D341Med (cell line): ENCODE measurements at places on chromosomes 11 and 22.

- DNase-seq, result no peak
Observed at GRCh38 chr11:91115116-91115515, 892.3 kb upstream of the CHORDC1 start.

DNA sequence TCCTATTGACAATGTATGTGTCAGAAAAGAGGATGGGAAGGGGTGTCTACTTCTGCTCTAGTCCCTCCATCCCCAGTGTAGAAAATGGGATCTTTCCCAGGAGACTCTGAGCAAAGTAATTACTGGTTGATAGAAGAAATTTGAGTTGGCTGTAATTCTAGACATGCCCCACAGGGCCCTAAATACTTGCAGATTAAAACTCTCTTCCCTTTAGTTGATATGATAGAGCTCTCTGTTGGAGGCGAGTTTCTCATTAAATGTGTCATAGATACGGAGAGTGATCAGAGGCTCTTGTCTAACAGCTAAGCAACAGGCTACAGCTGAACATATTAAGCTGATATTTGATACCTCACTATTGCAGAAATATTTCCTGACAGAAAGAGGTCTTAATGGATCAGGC, 32.9 kb downstream of the OR52E1 start:
- no peak for DNase-seq

DNA sequence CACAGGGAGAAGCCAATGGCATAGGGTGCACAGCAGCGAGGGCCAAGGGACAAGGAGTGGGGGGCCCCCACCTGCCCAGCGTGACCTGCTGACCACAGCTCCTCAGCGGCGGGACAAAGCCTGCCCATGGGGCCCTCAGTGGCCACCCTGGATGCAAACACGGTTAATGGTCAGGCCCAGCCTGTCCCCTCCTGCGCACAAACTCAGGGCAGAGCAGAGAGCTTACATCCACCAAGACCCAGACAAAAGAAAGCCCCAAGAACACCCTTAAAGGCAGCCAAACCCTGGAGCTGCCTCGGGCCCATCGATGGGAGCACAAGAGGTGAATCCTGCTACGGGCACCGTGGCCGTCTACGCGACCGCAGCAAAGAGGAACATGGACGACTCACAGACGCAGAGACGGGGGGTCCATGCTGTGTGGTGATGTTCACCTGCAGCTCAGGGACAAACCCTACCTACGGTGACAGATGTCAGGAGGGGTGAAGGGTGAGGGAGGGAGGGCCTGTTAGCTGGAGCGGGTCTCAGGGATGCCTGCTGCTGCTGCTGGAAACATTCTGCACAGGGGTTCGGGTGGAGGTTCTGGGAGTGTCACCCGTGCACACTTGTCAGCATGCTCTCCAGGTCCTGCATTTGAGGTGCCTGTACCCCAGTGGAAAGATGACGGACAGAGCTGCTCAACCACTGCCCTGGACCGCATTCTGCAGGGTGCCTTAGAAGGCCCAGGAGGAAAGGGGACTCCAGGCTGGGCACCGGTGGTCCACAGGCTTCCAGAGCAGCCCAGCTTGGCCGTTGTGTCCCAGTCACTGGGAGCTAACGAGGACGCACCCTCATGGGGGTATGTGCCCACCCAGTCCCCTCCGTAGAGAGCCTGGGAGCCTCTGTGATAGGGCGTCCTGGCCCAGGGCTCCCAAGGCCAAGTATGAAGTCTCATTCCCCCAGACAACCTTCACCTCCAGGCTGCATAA, 11.6 kb downstream of the ASCL2 start:
- no peak for DNase-seq

- DNase-seq, result no peak
Observed at GRCh38 chr11:118080296-118080695, 3.4 kb downstream of the TMPRSS4 start.

DNA sequence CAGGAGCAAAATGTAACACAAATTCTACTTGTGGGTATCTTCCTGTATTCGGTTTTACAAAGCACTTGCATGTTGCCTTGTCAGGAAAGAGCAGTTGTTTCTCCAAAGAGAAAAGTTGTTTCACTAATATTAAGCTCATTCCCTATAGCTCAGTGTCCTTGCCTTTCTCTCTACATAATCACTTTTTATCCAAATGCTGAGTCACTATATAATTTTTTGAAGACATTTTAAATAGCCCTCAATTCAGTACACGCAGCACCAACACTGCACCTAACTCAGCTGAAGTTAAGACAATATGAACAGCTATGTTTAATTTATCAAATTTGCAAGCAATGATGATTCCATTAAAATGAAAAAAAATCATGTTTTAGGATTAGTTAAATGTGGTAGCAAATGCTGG, 14.5 kb upstream of the MRTFA start:
- no peak for DNase-seq

- DNase-seq, result no peak
Observed at GRCh38 chr11:64881476-64881875, 3.1 kb upstream of the EHD1 start.

DNA sequence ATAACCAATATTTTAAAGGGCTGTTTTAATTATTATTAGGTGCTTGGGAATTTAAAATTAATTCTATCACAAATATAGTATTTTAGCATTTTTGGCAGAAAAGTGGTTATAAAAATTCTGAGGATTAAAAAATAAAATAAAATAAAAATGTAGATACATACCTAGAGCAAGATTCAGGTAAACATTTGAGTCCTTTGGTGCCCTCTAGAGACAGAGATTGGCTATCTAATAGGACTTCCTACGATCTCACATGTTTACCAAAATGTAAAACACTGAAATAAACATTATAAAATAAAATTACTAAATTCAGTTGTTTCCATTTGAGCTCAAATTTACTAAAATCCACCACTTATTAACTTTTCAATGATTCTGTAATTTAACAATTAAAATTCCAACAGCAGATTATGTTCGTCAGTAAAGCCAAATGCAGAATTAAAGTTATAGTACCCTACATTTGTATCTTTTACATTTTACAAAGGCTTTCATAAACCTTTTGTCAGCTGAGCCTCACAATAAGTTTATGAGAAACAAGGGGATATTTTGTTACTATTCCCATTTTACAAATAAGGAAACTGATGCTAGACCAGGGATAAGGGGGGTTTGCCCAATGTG, 27.7 kb downstream of the SLC36A4 start:
- DNase-seq, result no peak

DNA sequence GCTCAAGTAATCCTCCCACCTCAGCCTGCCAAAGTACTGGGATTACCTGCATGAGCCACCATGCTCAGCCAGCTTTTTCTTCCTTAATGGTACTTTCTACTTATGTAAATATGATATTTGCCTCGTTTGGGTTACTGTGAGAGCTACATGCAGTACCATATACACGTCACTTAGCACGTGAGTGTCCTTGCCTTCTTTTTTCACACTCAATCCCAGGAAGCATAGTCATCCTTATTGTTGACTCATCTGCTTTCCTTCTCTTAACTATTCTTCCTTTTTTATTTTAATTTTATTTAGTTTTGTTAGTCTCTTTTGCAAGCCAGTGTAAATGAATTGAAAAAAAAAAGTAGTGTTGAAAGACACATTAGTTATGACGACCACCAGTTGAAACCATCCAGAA, 205.9 kb downstream of the HIPK3 start:
- DNase-seq, result no peak

- DNase-seq, result no peak
Observed at GRCh38 chr11:9625728-9626127, 38.1 kb upstream of the SWAP70 start.

DNA sequence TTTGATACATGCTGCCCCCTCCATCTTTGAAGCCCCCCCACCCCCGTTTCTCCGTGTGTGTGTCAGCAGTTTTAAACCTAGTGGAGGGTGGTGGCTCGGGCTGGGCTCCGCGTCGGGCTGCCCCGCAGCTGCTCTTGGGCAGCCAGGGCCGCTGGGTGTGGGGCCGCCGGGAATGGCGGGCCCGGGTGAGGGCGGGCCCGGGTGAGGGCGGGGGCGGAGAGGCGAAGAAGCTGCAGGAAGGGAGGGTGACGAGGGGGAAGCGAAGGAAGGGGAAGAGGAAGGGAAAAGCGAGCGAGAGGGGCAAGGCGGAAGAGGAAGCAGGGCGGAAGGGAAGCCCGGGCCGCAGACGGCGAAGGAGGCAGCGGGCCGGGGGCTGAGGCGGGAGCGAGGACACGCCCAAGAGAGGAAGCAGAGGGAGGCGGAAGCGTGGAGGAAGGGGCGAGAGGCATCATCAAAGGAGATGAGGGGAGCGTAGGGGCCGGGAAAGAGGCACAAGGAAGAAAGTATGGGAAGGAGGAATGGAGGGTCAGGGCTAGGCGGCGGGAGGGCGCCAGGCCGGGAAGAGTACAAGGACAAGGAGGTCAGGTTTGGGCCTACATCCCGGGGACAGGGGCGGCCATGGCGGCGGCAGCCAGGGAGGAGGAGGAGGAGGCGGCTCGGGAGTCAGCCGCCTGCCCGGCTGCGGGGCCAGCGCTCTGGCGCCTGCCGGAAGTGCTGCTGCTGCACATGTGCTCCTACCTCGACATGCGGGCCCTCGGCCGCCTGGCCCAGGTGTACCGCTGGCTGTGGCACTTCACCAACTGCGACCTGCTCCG, 82.4 kb downstream of the BCR start:
- DNase-seq, result no peak

DNA sequence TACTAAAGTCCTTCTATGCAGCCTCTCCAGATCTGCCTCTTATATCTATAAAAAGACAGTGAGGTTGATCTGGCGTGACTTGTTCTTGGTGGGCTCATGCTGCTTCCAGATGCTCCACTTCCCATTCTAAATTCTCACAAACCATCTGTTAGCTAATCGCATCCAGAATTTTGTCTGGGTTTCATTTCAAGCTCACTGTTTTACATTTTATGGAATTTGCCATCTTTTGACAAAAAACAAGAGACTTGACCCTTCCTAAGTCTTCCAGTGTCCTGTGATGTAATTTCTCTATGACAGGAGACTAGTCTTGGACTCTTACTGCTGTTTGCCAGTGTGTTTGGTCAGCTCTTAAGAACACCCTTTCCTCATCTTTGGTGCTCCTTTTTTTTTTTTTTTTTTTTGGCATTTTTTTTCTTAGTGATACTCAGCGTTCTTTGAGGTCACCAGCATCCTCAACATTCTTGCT, 23.0 kb downstream of the CRKL start:
- no peak for DNase-seq

GRCh38 chr11:130761560-130762220, 154.6 kb downstream of the SNX19 start:
- no peak for DNase-seq

DNA sequence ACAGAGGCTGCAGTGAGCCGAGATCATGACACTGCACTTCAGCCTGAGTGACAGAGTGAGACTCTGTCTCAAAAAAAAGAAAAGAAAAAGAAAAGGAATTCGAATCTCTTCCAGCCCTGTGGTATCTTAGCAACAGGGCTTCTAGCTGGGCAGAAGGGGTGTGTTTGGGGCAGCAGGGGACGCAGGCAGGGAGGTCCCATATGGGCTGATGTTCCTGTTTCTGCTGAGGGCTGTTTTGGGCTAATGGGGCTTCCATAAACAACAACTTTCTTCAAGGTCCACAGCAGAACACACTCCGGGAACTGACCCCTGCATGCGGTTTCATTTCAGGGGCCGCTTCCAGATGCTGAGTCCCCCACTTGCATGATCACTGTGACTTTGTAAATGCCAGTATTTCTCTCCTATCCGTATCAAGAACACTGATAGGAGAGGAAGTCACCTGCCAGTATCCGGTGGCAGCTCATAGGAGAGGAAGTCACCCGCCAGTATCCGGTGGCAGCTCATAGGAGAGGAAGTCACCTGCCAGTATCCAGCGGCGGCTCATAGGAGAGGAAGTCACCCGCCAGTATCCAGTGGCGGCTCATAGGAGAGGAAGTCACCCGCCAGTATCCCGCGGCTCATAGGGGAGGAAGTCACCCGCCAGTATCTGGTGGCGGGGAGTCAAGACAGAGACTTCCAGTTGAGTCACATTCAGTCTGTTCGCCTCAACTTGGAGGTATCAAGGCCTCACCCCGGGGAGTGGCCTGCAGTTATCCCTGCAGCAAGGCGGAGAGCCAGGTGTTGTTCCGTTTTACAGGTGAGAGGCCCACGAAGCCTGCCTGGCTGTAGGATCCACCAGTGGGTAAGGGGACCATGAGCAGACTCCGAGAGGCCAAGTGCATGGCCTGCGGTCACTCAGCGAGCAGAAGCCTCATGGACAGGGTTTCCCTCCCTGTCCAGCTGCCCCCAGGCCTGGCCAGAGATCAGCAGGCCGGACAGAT, 8.3 kb upstream of the FGF19 start:
- no peak for DNase-seq

DNA sequence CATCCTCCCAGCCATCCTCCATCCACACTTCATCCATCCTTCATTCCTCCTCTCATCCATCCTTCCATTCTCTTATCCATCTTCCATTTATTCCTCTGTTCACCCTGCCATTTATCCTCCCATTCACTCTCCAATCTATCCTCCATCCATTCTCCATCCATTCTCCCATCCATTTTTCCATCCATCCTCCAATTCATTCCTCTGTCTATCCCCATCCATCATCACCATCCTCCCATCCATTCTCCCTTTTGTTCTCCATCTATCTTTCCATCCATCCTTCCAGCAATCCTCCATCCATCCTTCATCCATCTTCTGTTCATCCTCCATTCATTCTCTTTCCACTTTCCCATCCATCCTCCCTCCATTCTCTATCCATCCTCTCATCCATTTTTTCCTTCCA, 28.7 kb downstream of the IGLL1 start:
- no peak for DNase-seq

DNA sequence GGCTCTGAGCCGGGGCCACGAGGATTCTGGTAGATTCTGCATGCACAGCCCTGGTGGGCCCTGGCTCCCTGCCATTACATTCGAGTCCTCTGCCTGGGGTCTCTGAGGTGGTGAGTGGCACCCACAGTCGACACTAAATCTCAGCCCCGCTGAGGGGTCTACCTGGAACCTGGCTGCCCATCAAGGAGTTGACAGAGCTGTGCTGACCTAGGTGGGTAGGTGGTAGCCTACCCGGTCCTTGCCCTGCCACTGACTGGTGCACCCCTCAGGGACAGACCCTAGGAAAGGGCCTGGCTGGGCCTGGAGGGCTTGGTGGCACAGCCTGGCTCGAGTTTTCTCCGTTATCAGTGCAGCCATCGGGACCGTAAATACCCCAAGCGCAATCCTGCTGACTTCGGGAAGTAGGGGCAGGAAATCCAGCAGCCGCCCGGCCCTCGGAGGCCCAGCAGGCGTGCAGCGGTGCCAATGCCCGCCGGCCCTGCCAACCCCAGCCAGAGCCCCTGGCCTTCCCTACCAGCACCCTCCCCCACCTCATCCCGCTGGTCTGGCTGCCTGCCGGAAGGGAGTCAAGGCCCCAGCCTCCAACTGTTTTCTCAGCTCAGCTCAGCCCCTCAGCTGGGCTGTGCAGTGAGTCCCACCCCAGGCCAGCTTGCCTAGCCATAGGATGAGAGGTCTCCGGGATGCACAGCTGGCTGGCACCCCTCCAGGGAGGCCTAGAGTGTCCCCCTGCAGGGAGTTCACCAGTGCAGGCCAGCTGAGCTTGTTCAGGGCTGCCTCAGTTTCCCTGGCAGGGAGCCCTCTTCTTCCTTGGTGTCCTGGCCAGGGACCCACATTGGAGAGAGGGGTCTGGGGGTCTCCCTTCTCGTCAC, 80.4 kb upstream of the KCNQ1OT1 start:
- DNase-seq, result peak; percentile 20

DNA sequence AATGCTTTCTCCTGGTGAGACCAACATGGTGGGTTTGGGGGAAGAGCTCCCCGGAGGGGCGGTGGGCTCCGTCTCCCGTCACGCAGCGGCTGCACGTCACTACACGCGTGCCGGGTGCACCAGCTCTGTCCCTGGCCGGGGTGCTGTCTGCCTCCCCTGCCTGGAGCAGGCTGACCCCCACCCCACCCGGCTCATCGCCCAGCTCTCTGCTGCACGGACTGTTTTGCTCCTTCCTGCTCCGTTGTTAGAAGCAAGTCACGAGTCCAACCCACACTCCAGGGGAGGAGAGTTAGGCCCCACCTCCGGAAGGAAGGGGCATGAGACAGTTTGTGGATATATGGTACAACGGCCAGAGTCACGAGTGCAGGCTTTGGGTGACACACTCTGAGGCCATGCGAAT, 364.9 kb downstream of the BRD1 start:
- no peak for DNase-seq
